ENCODE measurements at places on chromosomes 3 and 15. TPM values are rescaled to one million over a fixed set of nuclear protein-coding genes. Genes with fewer than 3 reads are reported as not detected.

DNA sequence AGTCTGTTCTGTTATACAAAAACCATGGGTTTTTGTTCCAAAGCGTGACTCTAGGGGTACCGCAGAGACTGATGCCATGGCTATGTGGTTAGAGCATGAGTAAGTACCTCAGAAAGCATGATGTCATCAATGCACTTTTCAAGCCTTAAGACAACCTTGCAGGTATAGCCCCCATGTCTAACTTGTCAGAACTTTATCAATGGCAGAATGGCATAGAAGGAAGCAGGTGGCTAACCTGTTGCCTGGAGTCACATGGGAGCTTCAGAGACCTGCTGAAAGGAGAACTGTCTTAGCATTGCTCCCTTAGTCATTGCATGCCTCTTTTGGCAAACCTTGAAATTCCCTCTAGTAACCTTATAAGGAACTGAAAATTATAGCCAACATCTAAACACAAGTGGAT lies 52.5 kb downstream of the EOMES start:
- no peak overlapping the region for H3K27ac ChIP-seq
- no peak for DNase-seq
- H3K4me1 ChIP-seq: no peaks in the 10 kb centered on the region
- no peaks in the 10 kb centered on the region for H3K36me3 ChIP-seq

Gene RBP2
- not detected for total RNA-seq

DNA sequence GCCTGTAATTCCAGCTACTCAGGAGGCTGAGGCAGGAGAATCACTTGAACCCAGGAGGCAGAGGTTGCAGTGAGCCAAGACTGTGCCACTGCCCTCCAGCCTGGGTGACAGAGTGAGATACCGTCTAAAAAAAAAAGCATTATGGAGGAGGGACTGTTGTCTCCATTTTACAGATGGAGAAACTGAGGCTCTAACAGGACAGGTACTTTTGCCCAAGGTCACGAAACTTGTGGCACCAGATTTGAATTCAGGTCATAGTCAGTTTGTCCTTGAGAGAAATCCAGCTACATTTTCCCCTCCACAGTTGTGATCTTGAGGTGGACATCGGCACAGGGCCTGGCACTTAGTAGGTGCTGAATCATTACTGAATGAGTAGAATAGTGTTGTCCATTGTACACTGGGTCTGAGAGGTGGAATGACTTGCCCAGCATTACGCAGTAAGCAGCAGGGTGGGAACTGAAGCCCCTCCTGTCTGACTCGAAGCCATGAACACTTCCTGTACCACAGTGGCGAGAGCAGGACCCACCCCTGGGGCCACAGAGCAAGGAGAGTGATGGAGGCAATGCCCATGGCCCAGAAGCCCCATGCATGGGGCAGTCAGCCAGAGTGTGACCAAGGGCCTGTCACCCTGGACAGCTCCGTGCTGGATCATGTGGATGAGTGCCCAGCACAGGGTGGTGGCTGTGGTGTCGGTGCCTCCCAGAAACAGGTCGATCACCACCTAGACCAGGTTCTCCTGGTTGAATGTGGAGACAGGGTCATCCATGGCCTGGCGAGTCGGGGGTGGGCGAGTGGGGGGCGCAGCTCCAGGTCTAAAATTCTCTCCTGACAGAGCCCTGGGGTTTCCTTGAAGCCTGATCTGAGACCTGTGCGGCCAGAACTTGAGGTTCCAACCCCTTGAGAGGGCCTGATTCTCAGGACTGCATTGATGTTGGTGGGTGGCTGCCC lies 20.4 kb upstream of the PARL start:
- no peaks in the 10 kb centered on the region for H3K4me1 ChIP-seq
- H3K27me3 ChIP-seq: no peaks in the 10 kb centered on the region
- H3K4me3 ChIP-seq: no peak overlapping the region
- no peak overlapping the region for H3K27ac ChIP-seq
- no peaks in the 10 kb centered on the region for H3K36me3 ChIP-seq

DNA sequence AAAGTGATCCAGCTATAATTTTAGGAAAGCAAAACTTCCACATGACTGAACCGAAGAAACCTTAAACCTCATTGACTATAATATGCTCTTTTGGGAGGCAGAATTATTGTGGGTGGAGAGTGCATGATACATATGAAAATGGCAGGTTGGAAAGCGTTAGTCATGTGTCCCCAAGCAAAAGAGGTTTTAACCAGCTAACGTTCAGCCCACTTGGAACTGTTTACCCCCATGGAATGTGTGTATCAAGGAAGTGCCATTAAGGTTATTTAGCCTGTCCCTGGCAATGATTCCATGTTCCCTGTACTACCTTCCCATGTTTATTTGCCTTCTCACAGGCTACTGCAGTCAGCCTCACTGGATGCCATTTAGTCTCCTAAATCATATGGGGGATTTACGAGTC lies 44.1 kb upstream of the LRRC58 start:
- H3K4me3 ChIP-seq: no peak overlapping the region
- H3K36me3 ChIP-seq: peaks cover 9% of the 10 kb centered on the region
- H3K27ac ChIP-seq: no peak overlapping the region
- no peaks in the 10 kb centered on the region for H3K4me1 ChIP-seq
